Gastrocnemius medialis (tissue), 4 donors: ENCODE measurements at places on chromosomes 5 and 9. TPM values are rescaled to one million over a fixed set of nuclear protein-coding genes. Genes with fewer than 3 reads are reported as not detected.

PRUNE2 gene
- total RNA-seq, result 12.0 TPM

GLRA1 gene
- total RNA-seq, result not detected

FOXD4L6 gene
- not detected for total RNA-seq

IL4 gene
- total RNA-seq, result not detected

DNA sequence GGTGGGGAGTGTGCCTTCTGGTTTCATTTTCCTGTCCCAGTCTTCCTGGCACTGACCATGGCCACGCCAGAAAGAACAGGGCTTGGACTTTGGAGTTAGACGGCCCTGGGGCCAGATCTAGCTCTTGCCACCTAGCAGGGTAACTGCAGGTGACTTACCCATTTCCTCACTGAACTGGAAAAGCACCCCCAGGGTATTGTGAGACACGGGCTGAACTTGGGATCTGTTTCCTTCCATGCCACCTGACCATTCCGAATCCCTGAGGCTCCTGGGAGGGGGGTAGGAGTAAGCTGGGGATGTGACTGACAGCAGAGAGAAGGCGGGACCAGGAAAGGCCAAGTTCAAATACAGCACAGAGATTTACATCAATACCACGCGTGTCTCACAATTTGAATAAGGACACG lies 9.4 kb downstream of the HNRNPAB start:
- DNase-seq, result no peak
- no peak overlapping the region for H3K4me3 ChIP-seq
- H3K36me3 ChIP-seq, result peaks cover 92% of the 10 kb centered on the region
- H3K4me1 ChIP-seq, result peaks cover 17% of the 10 kb centered on the region

DNA sequence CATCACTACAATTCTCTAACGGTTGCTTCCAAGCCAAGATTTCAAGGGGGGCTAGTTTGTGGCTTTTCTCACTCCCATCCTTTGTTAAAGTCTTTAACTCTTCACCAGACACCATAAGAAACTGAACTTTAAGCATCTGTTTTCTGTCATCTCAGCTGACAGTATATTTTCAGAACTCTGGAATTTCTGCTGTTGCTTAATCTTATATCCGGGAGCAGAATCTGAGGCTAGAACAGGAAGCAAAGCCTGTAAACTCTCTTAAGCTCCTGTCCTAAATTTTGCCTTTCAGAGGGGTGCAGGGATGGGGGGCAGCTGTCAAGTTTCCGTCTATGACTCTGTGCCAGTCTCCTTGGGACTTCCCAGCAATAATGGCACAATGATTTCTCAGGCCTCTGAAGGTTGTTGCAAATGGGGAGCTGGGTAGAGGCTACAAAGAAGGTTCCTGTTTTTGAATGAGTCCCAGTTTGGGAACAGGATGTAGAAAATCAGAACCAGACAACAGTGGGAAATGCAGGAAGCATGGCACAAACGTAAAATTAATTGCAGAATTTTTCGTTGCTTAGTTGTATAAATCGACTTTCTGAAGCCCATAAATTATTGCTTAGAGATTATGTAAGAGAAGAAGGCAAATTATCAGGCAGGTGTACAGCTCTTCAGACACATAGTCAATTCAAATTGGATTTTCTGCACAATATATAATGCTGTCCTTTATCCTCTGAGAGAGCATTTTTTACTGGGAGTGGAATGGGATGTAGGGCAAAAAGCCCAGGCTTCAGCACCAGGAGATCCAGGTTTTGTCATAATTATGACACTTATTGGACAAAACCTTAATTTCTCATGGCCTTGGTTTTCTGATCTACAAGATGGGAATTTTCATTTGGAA lies 430.9 kb downstream of the DMAC1 start:
- peaks cover 25% of the 10 kb centered on the region for H3K4me1 ChIP-seq
- no peaks in the 10 kb centered on the region for H3K36me3 ChIP-seq
- no peak for DNase-seq
- H3K27me3 ChIP-seq, result no peaks in the 10 kb centered on the region
- H3K4me3 ChIP-seq, result no peak overlapping the region
